Epithelial cell of proximal tubule (primary cell): ENCODE measurements at places on chromosomes 5 and 9. TPM values are rescaled to one million over a fixed set of nuclear protein-coding genes. Genes with fewer than 3 reads are reported as not detected.

The C5orf34 gene
- 3.6 and 6.9 TPM in 2 replicates for total RNA-seq

The PALM2AKAP2 gene
- total RNA-seq = 2.8 and 3.8 TPM in 2 replicates

The XRCC4 gene
- total RNA-seq = 10.9 and 16.4 TPM in 2 replicates

The BTNL9 gene
- 0.22 TPM in 1 of 2 replicates, not detected in the other for total RNA-seq

The KCTD16 gene
- total RNA-seq = 0.06 and 0.14 TPM in 2 replicates

The C6 gene
- not detected in 2 replicates for total RNA-seq

The STOM gene
- 21.1 and 26.1 TPM in 2 replicates for total RNA-seq

The PIGO gene
- total RNA-seq = 18.6 and 27.8 TPM in 2 replicates

The DCAF12 gene
- 26.2 and 32.3 TPM in 2 replicates for total RNA-seq

The CD180 gene
- total RNA-seq = not detected in 2 replicates

The TRPM6 gene
- total RNA-seq = 0.22 and 1.6 TPM in 2 replicates

The MSANTD3 gene
- 74.4 and 105 TPM in 2 replicates for total RNA-seq

The DMRT2 gene
- 0.35 TPM in 1 of 2 replicates, not detected in the other for total RNA-seq

The STXBP1 gene
- total RNA-seq = 12.4 and 14.6 TPM in 2 replicates

The NTRK2 gene
- 0.14 and 0.46 TPM in 2 replicates for total RNA-seq

The PHF24 gene
- 0.12 TPM in 1 of 2 replicates, not detected in the other for total RNA-seq

The N4BP3 gene
- 3.1 and 4.3 TPM in 2 replicates for total RNA-seq

The SERINC5 gene
- 6.9 and 7.1 TPM in 2 replicates for total RNA-seq

The NIPAL4 gene
- total RNA-seq = 2.4 and 5.6 TPM in 2 replicates

The NKD2 gene
- not detected in 2 replicates for total RNA-seq
